ENCODE measurements at places on chromosomes 5 and 9. TPM values are rescaled to one million over a fixed set of nuclear protein-coding genes. Genes with fewer than 3 reads are reported as not detected.

The PCDHGA4 gene
- 0.50 TPM for total RNA-seq

The TAS2R1 gene
- total RNA-seq = not detected

The SLC6A3 gene
- 0.07 TPM for total RNA-seq

The NACC2 gene
- total RNA-seq = 31.3 TPM

The ZNF883 gene
- 1.9 TPM for total RNA-seq

The CCNJL gene
- total RNA-seq = 12.5 TPM

The ODF2 gene
- 26.2 TPM for total RNA-seq

The LPAR1 gene
- total RNA-seq = 11.5 TPM

The BARHL1 gene
- not detected for total RNA-seq

The ANKRD31 gene
- 0.07 TPM for total RNA-seq

The TRIM36 gene
- 4.4 TPM for total RNA-seq

The CEP78 gene
- 20.1 TPM for total RNA-seq

The LTC4S gene
- total RNA-seq = 1.2 TPM

The PCDH12 gene
- not detected for total RNA-seq

The CORO2A gene
- total RNA-seq = 11.1 TPM

The SNX30 gene
- 12.8 TPM for total RNA-seq

The PLPP7 gene
- 0.20 TPM for total RNA-seq

The RACK1 gene
- total RNA-seq = 1,656 TPM

The COL5A1 gene
- total RNA-seq = 1,568 TPM

The TMC1 gene
- total RNA-seq = not detected

The FBP1 gene
- total RNA-seq = not detected

The TNIP1 gene
- total RNA-seq = 119 TPM

The ACTL7B gene
- total RNA-seq = not detected

The BHMT2 gene
- not detected for total RNA-seq
